ENCODE measurements at places on chromosomes 7 and 10.

GRCh38 chr7:41847151-41847550, 144.3 kb upstream of the INHBA start:
- DNase-seq, result no peak

- no peak for DNase-seq
Measured at GRCh38 chr10:88065383-88066049, 202.1 kb downstream of the PTEN start.

GRCh38 chr7:63925626-63926460, 72.8 kb upstream of the ZNF722 start:
- peak; percentile 87 for DNase-seq

- DNase-seq, result peak; percentile 84
Measured at GRCh38 chr7:104983578-104984539, 30.1 kb upstream of the KMT2E start.

- no peak for DNase-seq
Measured at GRCh38 chr7:101553018-101553770, 75.9 kb downstream of the MYL10 start.

DNA sequence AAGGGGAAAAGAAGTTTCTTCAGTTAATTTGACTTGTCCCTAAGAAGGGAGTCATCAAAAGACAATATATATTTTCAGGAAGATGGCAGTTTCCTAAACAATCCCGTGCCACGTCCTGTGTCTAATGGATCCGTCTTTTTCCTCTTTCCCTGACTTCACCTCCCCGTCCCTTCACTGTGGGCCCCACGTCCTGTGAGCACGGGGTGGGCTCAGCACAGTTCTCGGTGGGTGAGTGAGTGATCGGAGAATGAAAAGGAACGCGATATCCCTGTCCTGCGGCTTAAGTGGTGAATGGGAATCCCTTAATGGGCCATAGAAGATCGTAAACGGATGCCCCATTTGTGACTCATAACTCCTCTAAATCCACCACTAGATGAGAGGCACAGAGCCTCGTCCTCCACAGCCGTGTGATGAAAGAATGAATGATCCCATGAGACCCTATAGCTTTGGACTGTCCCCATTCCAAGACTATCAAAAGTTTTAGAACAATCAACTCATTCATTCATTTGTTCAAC, 63.5 kb upstream of the PITRM1 start:
- DNase-seq, result no peak

GRCh38 chr7:51213618-51214017, 103.0 kb downstream of the COBL start:
- DNase-seq, result no peak

- DNase-seq, result peak; percentile 26
Measured at GRCh38 chr10:35127289-35127891, 744 bp downstream of the CREM start.

GRCh38 chr10:104351061-104351702, 2.5 kb upstream of the CFAP58 start:
- DNase-seq, result peak; percentile 94

- no peak for DNase-seq
Measured at GRCh38 chr7:37032258-37032601, 307.9 kb upstream of the AOAH start.

DNA sequence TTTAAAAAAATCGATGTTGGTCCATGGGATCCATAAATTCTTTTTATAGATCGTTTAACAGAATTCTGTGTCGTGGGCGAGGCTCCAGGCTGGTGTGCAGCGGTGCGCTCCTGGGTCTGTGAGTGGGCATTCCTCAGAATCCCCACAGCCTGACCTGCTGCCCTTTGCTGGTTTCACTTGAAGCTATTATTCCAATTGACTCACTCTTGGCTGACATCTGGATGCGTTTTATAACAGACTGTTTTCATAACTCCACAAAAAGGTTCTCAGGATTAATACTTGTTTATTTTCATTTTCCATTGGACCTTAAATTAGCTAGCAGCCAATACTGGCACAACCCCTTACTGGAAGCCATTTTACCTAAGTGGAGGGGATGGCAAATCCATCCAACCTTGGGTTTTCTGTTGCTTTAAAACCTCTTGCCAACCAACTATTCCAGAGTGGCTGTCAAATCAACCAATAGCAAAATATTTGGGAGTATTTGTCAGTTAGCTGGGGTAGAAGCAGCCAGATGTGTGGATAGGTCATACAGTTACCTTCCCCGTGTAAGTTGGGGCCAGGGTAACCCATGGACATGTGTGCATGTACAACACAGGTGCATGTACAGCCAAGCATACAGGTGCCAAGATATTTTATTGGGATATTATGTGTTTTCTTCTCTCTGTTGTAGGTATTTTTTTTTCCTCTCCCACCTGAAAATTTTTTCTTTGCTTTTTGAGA, 160.7 kb upstream of the ZNF32 start:
- no peak for DNase-seq

Measured in AML-193 (cell line).